ENCODE measurements at places on chromosomes 5 and 9.

- DNase-seq, result no peak
Observed at GRCh38 chr5:124701873-124702425, 44.5 kb downstream of the ZNF608 start.

DNA sequence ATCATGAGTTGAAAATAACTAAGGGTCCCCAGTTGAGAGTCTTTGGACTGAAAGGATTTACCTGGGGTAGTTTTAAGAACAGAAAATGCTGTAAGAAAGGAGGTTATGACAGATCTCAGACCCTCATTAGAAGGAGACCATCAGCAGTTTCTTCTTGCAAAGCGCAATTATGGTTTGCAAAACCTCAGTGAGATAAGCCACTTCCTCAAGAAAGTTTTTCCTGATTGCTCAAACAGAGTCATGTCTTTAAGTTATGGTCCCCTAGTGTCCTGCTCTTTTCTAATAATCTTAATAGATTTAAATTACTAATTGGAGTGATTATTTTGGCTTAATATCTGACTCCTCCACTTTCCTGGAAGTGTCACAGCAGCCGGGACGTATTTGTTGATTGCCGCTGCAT is 293.2 kb upstream of the KLF4 start:
- DNase-seq, result no peak

DNA sequence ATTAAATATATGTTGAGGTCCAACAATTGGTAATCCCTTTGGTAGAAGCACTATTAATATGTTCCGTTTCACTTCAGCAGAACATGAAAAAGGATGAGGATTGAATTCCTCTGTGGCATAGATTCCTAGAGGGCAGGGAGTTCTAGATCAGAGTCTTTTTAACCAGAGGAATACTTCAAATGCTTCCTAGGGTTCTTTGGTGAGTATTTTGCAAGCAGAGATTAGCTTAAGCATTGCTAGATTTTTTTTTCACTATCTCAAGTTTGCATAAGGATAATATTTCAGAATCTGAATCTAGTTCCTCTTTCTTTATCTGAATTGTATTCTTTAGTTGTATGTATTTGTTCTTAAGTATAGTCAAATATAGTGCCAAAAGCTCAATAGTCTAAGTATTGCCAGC is 116.6 kb upstream of the ADAMTSL1 start:
- no peak for DNase-seq

GRCh38 chr9:130768265-130768664 is 66.8 kb upstream of the ABL1 start:
- no peak for DNase-seq

- DNase-seq, result no peak
Observed at GRCh38 chr9:79970146-79970425, 398.3 kb downstream of the TLE4 start.

DNA sequence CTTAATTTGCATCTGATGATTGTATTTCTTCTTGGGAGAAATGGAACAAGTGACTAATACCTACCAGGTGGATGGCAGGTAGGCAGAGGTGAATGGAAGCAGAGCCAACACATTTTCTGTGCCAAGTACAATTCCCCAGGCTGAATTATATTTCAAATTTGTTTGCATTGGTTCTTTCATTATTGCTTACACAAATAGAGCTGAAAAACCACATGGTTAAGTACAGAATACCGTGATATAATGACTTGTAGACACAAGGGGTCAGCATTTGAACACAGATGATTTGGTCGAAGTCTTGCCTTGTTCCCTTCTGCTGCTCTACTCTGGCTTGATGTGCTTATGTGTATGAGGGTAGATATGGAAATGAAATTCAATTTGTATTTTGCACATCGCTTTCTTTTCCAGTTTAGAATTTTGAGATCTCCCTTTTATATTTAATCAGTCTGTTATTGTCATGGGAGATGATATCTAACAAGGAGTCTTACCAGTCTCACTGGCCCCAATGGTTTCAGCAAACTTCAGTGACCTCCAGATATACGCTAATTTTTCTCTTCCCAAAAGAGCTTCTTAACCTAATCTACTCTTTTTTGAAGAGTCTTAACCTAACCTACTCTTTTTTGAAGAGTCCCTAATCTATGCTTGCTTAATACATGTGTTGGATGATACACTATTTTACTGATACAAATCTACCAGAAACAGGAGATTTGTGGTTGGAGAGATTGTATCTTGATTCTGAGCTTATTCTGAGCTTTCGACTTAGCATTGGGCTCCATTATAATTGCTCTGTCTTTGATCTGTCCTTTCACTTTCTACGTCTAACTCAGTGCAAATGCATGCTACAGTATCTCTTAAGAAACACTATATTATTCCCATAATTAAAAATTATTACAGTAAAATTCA is 88.1 kb downstream of the PCSK1 start:
- no peak for DNase-seq

DNA sequence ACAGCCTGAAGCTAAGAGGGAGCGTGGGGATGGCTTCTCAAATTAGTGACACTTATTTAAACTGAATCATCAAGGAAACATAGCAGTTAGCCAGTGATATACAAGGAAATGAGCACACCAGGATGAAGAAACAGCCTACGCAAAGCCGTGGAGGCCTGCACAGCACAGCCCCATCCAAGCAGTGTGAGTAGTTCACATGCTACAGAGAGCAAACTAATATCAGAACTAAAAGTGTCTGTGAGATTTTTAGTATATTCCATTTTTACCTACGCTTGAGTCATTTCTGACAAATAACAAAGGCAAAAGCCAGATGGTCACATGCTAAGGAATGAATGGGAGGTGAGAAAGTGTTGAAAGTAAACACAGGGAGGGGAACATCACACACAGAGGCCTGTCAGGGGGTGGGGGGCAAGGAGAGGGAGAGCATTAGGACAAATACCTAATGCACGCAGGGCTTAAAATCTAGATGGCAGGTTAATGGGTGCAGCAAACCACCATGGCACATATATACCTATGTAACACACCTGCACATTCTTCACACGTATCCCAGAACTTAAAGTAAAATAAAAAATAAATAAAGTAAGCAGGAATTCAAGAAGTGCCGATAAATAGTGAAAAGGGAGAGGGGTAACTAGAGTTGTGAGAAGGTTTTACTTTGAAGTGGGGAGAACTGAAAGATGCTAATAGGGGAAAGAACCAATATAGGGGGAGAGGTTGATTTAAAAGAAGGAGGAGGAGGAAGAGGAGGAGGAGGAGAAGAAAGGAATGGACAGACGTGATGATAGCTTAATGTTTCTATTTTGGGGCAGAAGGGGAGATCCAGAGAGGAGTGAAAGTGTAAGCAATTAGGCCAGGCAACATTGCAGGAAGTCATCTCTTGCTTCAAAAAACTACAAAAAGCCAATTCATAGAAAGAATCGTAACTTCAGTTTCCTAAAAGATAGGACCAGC is 100.9 kb upstream of the PTGER4 start:
- DNase-seq, result no peak

DNA sequence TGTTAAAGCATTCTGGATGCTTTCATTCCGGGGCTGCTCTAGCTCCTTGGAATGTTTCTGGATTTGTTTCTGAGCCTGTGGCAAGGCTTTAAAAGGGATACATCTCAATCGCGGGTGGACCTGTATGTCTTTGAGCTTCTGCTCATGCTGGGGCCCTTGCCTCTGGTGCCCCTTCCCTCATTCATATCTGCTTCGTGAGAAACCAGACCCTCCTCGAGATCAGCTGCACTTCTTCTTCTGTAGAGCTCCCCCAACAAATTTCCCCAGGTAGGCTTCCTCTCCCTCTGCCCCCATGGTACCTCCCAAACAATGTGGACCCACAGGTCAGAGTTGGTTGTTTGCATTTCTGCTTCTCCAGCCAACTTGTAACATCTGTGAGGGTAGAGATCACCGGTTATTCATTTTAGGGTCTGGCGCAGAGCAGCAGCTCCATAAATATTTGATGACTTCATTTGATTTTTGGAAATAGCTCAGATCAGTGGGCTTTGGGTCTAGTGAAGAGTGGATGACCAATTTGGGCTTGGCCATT is 6.6 kb downstream of the ZNF618 start:
- DNase-seq, result no peak

DNA sequence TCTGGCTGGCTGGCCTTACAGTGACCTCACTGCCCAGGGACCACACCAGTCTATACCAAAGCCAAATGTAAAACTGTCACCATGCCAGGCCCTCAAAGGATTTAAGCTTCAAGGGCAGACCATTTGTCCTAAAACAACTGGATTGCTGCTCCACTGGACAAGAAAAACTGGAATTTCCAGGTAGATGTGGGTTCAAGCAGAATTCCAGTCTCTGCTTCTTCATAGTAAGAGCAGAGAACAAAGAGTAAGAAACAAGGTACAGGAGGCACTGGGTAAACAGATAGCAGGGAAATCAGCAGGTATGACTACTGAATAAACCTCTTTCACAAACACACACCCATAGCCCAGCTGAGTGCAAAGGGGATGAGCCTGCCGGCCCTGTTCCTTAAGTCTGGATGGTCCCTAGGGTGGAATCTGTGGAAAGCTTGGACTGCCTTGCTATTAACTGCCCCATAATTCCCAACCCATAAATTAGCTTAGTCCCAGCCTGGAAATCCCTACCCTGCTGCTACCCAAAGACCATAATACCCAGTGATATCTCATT is 5.5 kb downstream of the B4GALT1 start:
- DNase-seq, result no peak

GRCh38 chr9:134899168-134899567 is 18.5 kb downstream of the FCN1 start:
- no peak for DNase-seq

- DNase-seq, result no peak
Observed at GRCh38 chr5:179229331-179229831, 115.9 kb downstream of the ADAMTS2 start.

DNA sequence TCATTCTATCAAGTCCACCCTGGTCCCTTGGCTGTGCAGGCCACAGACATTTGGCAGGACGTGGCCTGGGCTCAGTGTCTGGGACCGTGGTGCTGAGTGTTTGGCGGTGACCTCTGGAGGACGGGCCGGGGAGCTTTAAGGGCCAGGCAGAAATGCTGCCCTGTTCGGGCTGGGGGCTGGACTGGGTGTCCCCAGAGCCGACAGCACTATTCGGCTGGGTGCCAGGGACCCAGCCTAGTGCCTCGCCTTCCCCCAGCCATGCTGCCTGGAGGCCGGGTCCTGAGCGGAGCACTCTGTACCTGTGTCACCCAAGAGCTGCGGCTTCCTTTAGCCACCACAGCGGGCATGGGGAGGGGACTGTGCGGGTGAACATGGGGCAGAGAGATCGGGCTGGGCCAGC is 40.4 kb downstream of the COL5A1 start:
- no peak for DNase-seq

- no peak for DNase-seq
Observed at GRCh38 chr5:103744159-103744558, 181.6 kb upstream of the NUDT12 start.

DNA sequence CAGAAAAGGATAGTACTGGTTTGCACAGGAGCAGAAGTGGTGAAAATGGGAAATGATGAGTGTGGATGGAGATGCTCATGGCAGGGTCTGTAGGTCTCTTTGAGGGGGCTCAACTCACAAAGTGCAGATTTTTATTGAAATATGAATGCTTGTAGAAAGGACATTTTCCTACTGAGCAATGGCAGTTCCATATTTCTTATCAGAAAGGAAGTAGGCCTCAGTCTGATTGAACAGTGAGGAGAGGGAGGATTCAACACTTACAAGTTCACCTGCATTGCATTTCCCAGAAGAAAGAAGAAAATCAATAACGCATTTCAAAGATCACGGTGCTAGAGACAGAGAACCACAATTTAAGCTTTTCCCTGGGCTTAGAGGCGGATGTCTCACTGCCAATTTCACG is 49.2 kb downstream of the ANXA2R start:
- DNase-seq, result no peak

- no peak for DNase-seq
Observed at GRCh38 chr9:752681-753200, 88.8 kb upstream of the DMRT1 start.

DNA sequence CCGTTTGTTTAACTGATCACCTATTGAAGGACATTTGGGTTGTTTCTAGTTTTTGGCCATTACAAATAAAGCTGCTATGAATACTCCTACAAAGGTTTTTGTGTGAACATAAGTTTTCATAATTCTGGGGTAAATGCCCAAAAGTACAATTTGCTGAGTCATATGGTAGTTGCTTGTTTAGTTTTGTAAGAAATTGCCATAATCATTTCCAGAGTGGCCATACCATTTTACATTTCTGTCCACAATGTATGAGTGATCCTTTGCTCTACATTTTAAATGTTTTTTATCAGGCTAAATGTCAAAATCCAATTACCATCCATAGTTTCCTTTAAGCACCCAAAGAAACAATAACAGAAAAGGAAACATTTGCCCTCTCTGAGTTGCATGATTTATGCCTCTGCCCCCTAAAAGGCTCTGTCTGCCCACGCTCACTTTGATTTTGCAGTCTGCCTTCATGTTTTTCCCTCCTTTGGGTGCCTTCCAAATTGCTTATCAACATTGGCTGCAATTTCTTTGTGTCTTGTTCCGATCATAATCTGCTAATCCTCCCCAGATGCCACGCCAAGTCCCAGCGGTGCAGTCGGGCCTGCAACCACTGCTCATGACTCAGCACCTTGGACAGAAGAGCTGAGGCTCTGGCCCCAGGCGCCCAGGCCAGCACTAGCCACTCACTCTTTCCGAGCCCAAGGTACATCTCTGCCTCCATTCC is 339.2 kb downstream of the PIK3R1 start:
- DNase-seq, result no peak

GRCh38 chr9:131406563-131407436 is 12.9 kb downstream of the PRRC2B start:
- DNase-seq, result no peak

GRCh38 chr5:164207646-164208045 is 702.2 kb downstream of the MAT2B start:
- DNase-seq, result no peak

- no peak for DNase-seq
Observed at GRCh38 chr5:110354311-110354710, 372.2 kb downstream of the TMEM232 start.

DNA sequence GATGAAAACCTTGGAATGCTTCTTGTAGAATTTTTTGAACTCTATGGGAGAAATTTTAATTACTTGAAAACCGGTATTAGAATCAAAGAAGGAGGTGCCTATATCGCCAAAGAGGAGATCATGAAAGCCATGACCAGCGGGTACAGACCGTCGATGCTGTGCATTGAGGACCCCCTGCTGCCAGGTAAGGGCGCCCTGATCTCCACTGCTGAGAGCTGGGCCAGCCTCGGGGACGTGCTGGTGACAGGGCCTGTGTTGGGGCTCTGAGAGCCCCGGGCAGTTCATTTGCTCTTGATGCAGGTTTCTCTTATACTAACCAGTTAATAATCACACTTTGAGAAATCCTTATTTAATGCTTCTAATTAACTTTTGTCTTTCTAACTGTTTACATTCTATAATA is 33.0 kb downstream of the TENT4A start:
- no peak for DNase-seq

- no peak for DNase-seq
Observed at GRCh38 chr5:121189342-121190305, 662.1 kb upstream of the FTMT start.

- no peak for DNase-seq
Observed at GRCh38 chr5:78527925-78528324, 120.6 kb downstream of the LHFPL2 start.

GRCh38 chr9:118529624-118530214 is 825.5 kb downstream of the TLR4 start:
- DNase-seq, result no peak

- no peak for DNase-seq
Observed at GRCh38 chr5:130063603-130064002, 159.3 kb downstream of the CHSY3 start.

All from stimulated activated CD4-positive, alpha-beta T cell treated with anti-CD3 and anti-CD28 coated beads, TNF-alpha, amount 100 ng/mL, for 1 hour (primary cell).